LoVo (cell line): ENCODE measurements at places on chromosomes 13 and 19.

DNA sequence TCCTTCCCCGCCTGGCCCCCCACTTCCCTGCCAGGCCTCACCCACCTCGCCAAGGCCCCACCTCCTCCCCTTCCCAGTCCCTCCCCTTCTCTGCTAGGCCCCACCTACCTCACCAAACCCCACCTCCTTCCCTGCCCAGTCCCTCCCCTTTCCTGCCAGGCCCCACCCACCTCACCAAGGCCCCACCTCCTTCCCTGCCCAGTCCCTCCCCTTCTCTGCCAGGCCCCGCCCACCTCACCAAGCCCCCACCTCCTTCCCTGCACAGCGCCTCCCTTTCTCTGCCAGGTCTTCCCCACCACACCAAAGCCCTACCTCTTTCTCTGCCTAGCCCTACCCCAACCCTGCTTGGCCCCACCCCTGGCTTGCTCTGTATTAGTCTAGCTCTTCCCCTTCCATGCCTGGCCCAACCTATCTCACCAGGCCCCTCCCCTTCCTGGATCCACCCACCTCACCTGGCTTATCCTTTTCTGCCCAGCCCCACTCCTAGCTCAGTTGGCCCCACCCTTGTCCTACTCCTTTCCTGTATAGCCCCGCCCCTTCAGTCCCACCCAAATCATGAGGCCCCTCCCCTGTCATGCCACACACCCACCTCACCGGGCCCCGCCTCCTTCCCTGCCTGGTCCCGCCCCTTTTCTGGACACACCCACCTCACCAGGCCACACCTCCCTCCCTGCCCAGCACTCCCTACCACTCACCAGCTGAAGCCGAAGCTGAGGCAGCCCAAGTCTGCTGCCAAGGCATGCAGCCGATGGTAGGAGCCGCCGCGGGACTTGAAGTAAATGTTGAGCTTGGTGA, 16.2 kb downstream of the CERS1 start:
- DNase-seq = peak; percentile 61

DNA sequence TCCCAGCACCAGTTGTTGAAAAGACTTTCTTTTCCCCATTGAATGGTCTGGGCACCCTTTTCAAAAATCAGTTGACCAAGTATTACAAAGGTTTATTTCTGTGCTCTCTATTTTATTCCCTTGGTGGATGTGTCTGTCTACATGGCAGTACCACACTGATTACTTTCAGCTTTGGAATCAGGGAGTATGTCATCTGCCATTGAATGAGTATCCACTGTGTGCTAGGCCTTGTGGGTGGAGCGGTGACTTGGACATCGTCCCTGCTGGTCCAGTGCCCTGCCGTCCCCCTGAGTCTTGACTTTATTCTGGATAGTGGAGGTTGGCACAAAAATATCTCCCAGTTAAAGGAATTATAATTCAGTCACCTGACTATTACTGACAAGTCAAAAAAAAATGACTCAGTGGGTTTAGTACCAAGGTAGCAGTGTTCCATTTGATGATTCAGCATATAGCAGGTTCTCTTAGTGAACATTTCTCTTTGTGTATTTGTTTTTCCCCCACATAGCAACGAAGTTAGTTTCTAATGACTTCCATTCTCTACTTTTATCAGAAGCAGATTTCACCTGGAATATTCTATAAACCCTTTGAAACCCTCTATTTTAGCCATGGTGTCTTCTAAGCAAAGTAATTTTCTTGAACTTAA, 3.9 kb downstream of the UPF3A start:
- no peak for DNase-seq

DNA sequence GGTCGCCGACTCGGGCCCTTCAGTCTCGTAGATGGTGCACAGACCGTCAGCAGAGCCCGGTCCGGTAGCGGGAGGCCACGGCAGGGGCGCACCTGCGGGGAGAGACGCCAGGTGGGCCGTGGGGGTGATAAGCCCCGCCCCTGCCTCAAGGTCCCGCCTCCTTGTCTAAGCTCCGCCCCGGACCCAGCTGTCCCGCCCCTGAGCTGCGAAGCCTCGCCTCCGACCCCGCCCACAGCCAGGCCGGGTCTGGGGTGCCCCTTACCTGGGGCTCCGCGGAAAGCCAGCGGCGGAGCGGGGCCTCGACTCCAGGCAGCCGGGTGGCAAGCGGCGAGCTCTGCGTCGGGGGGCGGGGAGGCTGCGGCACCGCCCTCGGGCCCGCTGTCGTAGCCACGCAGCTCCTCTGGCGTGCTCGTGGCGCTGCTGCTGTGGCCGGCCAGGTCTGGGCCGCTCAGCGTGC, 4.7 kb downstream of the PRR36 start:
- DNase-seq = peak; percentile 81

DNA sequence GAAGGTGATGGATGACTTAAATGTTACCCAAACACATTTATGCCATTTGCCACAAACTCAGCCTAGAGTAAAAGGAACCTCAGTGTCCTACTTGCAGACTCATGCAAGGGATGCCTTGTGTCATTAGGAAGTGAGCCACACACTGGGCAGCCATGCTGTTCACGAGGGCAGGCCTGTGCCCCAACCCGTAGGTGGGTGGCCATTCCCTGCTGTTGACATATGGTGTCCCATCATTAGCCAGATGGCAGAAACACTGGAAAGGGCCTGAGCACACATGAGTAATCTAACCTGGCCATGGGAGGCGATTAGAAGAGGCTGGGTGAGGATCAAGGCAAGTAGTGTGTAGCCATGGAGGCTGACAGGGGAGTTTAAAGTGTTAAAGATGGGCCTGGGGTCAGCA, 9.7 kb upstream of the LRCH1 start:
- no peak for DNase-seq

GRCh38 chr13:98658131-98658530, 81.2 kb upstream of the STK24 start:
- DNase-seq = peak; percentile 38

DNA sequence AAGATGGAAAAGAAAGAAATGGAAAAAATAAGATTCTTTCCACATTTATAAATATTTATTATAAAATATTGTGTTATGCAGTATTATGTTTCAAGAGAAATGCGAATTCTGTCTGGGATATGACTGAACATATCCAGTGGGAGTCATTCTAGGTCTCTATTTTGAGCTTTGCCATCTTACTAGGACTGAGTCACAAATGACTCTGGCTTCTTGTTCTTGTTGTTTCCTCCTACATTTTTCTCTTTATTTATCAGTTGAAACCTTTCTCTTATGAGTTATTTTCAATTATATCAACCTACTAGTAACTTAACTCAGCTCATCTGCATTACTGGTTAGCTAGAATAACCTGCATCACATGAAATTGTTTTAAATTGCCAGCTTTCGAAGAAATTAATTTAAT, 1247.3 kb downstream of the SLITRK1 start:
- DNase-seq = no peak

DNA sequence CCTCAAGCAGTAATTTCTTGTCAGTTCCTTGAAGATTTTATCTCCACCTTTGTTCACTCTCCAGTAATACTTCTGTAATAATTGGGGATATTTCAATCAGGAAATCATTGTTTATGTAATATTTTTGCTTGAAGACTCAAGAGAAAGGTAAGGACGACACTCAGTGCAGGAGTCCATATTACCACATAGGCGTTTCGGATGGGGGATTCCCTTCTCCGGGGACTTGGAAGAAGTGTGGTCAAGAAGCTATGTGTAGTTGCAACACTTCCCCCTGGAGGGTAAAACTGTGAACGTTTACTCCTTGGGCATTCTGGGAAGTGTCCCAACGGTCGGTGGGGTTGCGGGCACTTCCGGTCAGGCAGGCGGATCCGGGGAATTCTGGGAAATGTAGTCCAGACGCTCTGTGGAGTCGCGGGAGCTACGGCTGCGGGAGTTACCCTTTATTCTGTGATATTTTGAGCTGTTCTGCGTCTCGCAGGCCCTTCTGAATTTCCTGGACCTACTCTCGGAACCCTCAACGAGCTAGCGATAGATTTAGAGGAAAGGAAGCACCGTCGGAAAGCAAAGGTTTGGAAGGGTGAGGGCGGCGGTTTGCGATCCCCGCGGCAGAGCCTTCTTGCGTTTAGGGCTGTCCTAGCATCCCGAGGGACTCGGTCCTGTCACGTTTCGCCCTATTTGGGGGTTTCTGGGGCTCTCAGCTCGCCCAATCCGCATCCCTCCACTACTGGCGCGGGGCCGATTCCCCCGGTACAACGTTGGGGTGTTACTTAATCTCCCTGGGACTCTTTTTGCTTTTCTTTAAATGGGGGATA, at the start of gene ZNF221:
Gene ZNF221, plus strand, starts transcription at position 395 of the 812 bp plus-strand sequence. CDS start 11,499 bp downstream, outside the sequence.
- peak; percentile 38 for DNase-seq

DNA sequence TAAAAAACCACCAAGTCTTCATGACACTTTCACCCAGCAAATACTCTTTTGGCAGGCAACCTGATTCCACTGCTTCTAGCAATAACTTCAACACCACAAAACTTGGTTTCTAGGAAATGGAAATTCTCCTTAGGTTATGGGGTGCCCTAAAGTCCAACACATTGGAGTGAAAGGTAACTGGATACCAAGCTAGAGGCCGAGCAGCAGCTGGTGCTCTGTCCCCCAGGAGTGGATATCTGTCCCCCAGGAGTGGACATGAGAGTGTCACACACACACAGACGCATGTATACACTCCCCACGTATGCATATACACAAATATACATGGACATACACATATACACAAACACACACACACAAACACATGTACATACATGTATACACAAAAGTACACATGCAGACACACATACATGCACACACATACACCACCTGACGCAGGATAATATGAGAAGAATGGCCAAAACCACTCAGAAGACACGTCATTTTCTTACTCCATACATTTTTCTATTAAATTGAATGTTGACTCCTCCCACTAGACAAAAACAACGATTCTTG, 50.8 kb downstream of the RFX2 start:
- DNase-seq = no peak

DNA sequence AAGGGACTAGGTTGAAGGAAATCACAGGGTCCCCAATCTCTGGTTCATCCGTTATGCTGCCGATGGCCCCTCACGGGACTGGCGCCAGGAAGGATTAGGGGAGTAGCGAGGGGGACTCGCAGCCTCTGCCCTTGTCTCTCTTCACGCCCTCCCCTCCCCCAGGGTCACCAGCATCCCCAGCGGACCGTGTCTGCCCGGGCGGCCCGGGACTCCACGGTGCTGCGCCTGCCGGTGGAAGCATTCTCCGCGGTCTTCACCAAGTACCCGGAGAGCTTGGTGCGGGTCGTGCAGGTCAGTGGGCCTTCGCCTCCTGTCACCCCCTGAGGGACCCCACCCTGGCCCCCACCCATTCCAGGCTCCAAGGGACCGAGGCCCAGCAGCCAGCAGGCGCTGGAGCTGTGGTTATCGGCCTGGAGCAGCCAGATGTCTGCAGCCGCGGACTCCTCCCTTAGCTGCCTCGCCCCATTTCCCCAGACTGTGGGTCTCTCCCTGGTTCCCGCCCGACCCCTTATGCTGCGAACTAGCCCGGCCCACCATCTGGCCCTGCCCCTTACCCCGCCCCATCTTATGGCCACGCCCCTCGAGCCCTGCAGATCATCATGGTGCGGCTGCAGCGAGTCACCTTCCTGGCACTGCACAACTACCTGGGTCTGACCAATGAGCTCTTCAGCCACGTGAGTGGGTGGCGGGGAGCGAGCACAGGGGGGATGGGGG, 5.4 kb downstream of the PNPLA6 start:
- no peak for DNase-seq

- DNase-seq = no peak
Measured at GRCh38 chr19:11375143-11375948, 880 bp downstream of the SWSAP1 start.

- DNase-seq = no peak
Measured at GRCh38 chr13:48539550-48539949, 6.7 kb upstream of the RCBTB2 start.

DNA sequence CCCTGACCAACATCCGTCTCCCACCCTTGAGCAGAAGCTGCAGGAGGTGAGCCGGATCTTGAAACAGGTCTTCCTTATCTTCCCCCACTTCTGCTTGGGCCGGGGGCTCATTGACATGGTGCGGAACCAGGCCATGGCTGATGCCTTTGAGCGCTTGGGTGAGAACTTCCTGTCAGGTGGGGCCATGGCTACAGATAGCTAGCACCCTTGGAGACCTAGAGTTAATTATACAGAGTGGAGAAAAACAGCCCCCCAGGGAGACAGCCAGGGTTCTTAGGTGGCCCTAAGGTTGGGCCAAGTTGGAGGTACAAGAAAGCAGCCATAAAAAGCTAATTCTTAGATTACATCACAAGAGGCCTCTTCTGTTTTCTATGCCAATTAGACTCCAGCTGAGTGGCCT, 8.9 kb upstream of the ARHGAP45 start:
- DNase-seq = no peak
